ENCODE measurements at places on chromosomes 1 and 21.

GRCh38 chr1:63704443-63704842, 69.4 kb upstream of the ROR1 start:
- DNase-seq, result no peak

- DNase-seq, result no peak
Observed at GRCh38 chr1:234858722-234859121, 248.7 kb upstream of the IRF2BP2 start.

GRCh38 chr21:45049714-45050344, 24.6 kb upstream of the ADARB1 start:
- no peak for DNase-seq

- no peak for DNase-seq
Observed at GRCh38 chr1:227093309-227093708, 153.2 kb downstream of the COQ8A start.

DNA sequence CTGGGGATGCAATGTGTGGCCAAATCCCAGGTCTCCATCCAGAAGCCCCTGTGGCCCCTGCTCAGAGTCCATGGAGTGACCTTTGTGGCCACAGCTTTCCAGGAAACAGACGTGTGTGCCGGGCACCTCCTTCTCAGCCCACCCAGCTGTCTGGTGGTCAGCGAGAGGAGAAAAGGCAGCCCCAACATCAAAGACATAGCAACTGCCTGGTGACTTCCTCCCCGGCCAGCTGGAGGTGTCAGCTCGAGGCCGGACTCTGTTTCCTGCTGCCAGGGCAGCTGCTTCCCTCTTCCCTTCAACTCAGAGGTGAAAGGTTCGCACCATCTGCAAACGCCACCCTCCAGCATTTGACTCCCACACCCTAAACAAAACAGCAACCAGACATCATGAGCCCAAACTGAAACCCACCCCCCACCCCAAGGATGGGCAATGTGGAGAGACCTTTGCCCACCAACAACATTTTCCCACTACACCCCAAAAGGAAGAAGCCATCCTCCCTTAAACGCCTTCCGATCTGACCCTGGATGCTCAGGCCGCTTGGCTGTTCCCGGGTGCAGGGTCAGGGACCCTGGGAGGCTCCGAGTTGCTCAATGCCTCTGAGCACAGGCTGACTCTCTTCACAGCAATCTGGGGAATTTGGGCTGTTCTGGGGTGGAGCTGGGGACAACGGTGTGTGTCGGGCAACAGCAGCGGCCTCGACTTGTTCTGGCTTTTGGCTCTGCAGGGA, 162.3 kb downstream of the PSMG1 start:
- DNase-seq, result no peak

- no peak for DNase-seq
Observed at GRCh38 chr1:195200772-195201171, 1407.5 kb downstream of the KCNT2 start.

DNA sequence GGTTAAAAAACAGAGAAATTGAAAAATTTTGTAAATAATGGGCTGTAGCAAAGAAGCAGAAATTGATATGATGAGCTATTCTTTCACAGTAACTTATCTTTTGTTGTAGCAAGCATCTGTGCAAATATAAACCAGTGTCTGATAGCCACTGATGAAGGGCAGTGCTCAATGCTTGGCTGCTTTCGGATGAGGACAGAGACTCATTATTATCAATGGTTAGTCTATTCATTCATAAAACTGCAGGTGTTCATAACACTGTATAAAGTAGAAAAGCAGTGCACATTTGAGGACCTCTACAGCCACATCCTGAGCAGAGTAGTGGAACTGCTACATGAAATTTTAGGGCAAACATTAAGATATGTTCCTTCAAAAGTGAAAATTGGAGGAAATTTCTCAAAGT, 107.2 kb downstream of the FAF1 start:
- no peak for DNase-seq

DNA sequence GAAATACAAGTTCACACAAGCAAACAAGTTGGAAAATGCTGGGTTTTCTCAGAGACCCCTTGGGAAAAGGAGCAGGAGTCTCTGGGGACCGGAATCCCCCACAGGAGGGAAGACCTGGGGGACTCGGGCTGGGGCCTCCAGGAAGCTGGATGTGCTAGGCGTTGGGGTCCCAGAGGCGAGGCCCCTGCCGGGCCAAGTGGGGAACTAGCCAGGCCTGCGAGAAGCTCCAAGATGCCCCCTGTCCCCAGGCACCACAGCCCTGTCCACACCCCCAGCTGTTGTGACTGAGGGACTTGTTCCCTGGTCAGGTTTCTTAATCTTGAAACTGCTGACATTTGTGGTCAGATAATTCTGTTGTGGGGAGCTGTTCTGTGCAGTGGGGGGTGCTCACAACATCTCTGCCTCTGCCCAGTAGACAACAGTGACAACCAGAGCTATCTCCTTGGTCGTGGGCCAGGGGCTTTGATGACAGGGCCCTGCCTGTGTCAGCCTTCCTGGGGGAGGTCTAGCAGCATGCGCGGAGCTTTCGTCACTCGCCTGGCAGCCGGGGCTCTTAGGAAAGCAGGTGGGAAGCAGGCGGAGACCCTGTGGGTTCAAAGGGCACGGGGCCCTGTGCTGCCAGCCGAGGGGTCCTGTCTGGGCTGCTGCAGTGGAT, 126.4 kb upstream of the ARHGEF16 start:
- DNase-seq, result no peak

GRCh38 chr1:119075614-119076013, 64.8 kb downstream of the WARS2 start:
- DNase-seq, result no peak

DNA sequence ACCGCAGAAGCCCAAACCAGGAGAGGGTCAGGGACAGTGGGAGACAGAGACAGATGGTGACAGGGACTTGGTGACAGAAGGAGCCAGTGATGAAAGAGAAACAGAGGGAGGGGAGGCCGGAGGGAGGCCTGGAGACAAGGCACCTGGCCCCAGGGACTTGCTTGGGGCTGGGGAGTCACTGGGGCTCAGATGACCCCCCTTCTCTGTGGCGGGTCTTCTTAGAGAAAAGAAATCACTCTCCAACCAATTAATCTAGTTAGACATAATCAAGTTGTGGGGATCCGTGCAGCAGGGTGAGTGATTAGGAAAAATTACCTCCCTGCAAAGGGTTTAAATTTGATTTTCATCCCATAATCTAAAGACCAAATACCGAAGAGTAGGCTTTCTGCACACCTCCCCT, 519.8 kb downstream of the PTPRU start:
- DNase-seq, result no peak

DNA sequence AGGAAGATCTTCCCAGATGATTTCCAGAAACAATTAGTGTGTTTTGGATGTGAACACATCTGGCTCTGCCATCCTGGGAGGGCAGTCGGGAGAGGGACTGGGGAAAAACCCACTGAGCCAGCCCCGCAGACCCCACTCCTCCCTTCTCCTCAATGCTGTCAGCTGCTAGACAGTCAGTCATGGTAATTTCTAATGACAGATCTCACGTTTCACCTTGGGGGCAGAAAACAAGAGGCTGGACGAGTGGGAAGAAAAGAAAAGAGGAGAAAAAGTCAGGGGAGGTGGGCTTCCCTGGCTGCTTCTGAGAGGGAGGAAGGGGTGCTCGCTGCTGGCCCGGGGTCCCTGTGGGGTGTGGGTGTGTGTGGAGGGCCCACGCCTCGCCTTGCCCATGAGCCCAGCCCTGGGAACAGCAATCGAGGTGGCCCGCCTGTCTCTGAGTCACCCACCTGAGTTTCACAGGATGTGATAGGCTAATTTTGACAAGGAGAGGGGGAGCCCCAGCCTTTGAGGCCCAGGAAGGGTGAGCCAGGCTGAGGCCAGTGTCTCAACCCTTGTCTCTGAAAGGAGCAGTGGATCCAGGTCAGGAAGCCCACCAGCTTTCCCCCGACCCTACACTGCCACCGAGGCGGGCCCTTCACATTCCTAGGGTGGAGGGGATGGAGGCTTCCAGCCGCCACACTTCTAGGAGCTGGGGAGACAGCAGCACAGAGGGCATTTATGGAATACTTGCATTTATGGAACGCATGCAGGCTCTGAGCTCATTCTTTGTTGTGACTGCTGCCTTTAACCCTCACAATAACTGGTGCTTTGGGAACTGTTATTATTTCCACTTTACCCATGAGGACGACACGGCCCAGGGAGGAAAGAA, 49.1 kb upstream of the IFNLR1 start:
- no peak for DNase-seq

DNA sequence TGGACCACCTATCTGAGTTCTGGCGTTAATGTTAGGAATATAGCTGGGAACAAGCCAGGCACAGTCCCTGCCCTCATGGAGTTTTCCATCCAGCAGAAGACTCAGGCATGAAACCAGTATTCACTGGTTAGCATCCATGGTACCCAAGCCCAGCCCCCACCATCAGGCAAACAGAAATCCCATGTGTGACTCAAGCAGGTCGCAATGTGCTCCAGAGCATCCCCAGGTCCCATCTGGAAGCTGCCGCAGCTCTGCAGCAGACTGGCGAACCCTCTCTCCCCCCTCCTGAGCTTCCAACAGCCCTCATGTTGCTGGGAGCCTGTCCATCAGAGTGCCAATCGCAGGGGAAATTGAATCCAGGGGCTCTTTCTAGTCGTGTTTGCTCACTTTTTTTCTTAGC, 174.2 kb downstream of the RRAGC start:
- no peak for DNase-seq

DNA sequence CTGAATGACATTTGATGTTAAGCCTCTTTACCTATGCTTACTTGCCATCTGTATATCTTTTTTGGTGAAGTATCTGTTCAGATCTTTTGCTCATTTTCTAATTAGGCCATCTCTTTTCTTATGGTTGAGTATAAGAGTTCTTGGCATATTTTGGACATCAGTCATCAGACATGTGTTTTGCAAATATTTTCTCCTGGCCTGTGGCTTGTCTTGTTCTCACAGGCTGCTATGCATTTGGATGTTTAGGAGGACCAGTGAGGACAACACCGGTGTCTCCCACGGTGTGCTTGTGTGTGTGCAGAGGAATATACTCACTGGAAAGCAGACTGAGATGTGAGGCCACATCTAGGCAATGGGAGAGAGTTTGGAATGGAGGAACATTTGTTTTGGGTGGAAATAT, 87.1 kb upstream of the LYST start:
- no peak for DNase-seq

DNA sequence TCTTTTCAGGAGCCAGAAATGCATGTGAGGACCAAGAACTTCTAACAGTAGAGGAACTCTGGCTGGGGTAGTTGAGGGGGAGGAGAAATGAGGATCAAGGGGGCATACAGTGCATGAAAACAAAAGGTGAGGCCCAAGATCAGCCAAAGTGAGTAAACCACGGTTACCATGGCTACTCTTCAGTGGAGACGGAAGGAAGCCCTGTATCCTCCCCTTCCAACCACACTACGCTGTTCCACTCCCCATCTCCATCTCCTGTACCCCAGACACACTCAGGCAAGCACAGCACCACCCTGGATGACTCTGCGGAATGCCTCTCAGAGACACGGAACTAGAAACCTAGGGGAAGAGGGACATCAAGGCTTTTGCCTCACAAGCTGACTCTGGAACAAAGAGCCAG, 157.6 kb upstream of the CAMK1G start:
- DNase-seq, result no peak

DNA sequence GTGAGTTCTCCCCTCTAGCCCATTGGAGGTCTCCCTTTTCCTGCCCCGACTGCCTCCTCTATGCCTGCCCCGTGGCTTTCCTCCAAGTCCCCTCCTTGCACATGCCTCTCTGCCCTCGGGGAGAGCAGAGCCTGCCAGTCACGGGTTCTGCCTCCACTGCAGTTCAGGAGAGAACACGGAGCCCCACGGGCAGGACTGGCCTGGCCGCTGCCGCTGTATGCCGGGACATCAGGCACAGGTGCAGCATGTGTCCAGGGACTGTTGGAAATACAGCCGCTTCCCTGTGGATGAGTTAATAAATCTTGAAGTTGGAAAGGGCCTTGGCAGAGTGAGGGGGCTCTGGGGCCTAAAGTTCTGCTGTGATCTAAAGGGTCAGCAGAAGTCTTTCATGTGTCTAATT, 676.6 kb downstream of the MATN1 start:
- no peak for DNase-seq

DNA sequence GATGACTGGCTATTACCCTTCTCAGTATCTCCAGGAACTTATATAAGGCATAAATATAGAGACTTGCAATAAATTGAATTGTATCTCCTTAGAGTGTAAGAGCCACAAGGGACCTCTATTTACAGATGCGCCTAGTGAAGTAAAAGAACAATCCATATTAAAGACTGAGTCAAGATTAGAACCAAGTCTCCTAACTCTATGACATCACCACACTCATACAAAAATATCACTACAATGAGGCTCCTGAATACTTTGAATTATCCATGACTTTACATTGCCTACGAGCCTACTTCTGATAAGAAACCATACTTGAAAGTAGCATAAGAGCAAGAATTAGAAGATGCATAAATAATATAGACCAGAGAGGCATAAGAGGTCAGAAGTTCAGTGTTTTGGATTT, 18.8 kb downstream of the DPYD start:
- no peak for DNase-seq

DNA sequence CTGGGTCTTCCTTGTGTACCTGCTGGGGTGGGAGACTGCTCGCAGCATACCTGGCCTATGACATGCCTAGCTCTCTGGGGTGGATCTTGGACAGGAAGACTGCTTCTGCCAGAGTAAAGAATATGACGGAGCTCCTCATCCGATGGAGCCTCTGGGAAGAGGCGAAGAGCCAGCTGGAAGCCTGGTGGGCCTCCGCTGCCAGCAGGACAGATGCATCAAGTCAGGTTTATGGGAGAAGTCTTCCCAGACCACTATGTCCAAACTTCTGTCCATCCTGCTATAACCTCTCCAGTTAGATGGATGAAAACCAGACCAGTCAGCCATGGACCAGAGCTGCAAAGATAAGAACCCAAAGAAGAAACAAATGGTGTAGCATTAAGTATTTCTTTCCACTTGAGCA, 27.7 kb upstream of the NGF start:
- no peak for DNase-seq

DNA sequence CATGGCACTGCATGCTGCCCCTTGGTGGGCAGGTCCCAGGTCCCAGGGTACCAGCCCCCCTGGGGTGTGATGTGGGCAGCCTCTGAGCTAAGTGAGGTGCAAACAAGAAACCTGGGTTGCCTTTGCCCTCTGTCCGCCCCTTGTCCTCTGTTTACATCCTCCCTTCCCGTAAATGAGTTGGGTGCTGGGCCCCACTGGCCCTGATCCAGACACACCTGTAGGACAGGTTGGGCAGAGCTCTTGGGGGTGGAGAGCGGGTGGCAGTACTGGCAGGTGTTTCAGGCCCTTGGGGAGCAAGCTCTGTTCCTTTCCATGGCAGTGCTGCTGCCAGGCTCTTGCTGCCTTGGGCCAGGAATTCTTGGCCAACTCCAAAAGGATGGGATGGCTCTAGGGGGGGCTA, 35.8 kb downstream of the ELF3 start:
- DNase-seq, result no peak

- DNase-seq, result no peak
Observed at GRCh38 chr1:205650241-205650640, 18.4 kb upstream of the ELK4 start.

GRCh38 chr21:15695241-15695640, 34.5 kb upstream of the USP25 start:
- no peak for DNase-seq

DNA sequence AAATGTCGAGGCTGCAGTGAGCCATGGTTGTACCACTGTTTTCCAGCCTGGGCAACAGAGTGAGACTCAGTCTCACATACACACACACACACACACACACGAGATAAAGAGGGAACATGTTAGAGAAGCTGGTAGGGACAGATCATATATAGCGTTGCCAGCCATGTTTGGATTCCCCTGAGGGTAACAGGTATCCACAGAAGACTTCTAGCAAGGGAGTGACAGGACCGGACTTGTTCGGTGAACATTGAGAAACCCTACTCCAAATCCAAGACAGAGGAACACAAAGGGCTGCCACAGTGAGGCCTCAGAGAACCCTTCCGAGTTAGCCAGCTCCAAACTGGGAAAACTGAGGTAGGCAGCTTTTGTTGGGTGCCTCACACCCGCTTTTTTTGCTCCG, 3.7 kb upstream of the SARS1 start:
- no peak for DNase-seq
